HFF-Myc (cell line): ENCODE measurements at places on chromosomes 6 and 20.

DNA sequence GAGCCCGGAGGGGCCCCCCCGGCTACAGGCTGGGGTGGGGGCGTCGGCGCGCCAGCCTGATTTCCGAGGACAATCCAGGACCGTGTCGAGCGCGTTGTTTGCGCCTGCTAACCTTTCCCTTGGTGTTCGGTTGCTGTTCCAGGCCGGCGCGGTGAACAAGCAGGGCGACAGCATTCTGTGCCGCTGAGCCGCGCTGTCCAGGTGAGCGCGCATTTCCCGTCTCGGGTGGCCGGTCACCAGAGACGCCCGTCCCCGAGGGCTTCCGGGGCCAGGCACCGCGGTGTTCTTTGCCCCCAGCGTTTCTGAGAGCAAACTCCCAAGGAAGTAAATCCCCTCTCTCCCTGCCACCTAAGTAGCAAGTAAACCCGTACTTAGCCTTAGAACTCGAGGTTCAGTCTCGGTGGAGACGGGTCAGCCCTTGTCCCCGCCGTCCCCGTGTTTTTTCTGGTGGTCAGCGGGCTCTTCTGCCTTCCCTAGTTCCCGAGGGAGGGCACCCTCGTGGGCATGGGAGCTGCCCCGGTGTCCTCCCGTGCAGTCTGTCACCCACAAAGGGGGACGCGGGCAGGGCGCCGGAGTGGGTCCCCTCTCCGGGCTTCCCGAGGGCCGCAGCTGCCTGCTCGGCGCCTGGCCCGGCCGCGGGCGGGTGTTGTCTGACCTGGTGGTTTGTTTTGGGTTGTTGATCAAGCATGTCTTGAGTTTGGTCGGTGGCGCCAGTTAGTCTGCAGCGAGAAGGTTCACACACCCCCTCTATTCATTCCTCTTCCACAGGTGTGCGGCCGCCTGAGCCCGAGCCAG is 1.5 kb downstream of the ID4 start:
- no peak for DNase-seq

DNA sequence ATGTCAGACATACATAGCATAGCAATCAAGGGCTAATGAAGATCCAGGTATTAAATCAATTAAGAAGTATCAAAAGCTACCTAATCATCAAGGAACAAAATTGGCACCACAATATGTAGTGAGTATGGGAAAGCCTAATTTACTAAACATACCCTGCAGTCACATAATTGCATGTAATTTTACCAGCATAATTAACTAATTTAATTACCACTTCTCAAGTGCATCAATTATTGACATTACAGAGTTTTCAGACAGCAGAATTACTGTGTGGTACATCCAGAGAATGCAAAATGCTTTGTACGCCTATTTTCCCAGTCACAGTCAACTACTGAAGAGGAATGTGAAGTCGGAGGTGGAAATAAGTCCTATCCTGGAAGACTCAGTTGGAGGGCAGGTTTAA is 279.0 kb upstream of the ID4 start:
- DNase-seq = no peak

GRCh38 chr20:34300809-34301586 is 2.2 kb downstream of the AHCY start:
- DNase-seq = no peak

DNA sequence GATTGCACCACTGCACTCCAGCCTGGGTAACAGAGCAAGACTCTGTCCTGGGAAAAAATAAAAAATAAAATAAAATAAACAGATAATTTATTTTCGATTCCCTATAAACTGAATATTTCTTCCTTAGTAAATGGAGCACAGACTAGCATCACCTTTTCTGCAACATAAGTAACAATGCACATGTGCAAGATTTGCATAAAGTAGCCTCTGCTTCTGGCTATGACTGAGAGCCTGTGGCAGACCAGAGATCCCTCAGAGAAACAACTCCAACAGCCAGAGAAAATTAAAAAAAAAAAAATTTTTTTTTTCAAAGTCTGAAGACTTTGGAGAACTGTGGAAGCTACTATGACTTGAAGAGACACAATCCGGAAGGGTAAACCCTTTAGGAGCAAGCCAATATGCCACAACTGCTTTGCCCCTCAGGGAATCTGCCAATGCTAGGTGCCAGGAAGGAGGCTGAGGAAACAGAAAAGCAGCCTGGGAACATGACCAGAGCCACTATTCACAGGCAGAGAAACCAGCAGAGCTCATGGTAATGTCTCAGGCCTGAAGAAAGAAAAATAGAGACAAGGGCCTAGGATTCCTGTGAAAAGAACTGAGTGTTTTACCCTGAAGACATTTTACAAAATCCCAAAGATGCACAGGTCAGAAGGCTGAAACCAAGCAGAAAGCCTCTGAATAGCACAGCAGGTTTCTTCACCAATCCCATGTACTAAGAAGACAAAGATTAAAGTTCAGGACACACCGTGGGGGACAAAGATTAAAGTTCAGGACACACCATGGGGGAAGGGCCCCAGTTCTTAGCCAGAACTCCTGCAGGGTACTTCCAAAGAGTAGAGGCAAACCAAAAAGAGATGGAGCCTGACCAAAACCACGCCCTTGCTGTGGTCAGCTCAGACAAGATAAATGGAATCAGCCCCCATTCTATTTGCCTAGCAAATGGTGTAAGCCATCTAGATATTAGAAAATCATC is 25.8 kb downstream of the B4GALT5 start:
- DNase-seq = no peak

GRCh38 chr6:146149770-146150169 is 120.9 kb downstream of the GRM1 start:
- no peak for DNase-seq

DNA sequence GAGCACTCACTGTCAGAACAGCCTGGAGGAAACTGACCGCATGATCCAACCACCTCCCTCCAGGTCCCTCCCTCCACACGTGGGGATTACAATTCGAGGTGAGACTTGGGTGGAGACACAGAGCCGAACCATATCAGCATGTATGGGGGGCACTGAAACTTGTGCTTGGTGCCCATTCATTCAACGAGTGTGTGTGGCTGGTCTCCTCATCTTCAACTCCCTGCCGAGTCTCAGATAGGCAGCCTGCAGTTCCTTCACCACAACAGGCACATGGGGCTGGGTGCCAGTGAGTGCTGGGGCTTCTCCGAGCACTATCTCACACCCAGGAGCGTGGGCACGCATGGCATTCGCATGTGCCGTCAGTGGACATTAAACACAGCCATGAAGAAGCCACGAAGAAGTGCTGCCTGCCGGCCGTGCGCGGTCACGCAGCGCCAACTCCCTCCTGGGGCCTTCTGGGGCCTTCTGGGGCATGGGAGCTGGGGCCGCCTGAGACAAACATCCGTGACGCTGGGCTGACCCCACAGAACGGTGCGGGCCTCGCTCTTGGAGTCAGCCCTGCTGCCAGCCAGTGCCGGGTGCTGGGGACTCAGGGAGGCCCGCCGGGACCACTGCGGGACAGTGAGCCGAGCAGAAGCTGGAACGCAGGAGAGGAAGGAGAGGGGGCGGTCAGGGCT is 714 bp upstream of the RTEL1 start:
- no peak for DNase-seq

DNA sequence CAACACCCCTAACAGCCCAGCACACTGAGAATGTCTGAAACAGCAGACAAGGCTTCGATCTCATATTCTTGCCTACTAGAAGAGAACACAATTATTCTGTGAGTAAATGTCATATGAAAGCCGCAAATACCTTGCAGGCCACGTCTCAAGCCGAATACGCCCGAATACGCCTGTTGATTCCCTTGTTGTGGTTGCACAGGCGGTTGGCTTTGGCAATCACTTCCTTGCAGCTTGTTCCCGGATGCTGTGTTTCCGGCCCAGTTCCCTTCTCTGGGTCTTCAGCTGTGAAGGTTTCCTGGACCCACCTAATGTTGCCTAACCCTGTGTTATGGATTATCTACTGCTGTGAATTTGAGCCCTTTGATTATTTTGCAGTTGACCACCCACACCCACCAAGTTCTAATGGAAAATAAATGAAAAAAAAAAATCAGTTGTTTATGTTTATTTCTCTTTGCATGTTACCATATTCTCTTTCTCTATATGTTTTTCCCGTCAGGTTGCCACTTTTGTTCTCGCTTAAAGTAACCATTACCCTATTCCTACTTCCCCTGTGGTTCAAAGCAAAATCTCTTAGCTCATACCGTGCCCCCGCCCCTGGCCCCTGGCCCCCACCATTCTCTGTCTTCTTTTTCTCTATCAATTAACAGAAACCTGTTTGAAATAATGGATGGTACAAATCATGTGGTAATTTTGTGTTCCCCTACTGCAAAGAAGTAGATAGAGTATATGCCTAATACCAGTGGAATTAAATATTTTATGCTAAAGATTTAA is 172.4 kb downstream of the ADGB start:
- DNase-seq = no peak

GRCh38 chr20:3470627-3471396 is at the start of gene ATRN:
TSS of gene ATRN (plus strand) at chr20:3471018. CDS start at chr20:3471108, 90 bp downstream.
- DNase-seq = peak; percentile 41

DNA sequence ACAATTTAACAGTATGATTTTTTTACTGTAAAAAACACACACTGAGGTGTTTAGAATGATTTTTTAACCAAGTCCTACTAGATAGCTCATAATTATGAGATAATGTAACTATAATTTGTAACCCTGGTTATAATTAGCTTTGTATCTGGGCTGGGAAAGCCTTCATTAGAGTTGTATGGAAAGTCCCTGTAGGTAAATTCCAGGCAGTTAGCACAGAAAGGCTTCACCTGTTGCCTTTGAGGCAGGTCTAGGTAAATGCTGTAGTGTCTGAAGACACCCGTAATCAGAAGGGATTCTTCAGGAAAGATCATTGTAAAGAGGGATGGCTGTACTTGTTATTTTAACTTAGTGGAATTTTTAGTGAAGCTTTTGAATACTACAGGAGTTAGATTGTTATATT is 1.9 kb downstream of the TMEM200A start:
- no peak for DNase-seq

- DNase-seq = peak; percentile 49
Observed at GRCh38 chr6:5746759-5747130, 260.0 kb downstream of the NRN1 start.
